ENCODE measurements at places on chromosomes 6 and 20.
A peak's percentile ranks its signal among the peaks of the same experiment; 100 is the strongest.

DNA sequence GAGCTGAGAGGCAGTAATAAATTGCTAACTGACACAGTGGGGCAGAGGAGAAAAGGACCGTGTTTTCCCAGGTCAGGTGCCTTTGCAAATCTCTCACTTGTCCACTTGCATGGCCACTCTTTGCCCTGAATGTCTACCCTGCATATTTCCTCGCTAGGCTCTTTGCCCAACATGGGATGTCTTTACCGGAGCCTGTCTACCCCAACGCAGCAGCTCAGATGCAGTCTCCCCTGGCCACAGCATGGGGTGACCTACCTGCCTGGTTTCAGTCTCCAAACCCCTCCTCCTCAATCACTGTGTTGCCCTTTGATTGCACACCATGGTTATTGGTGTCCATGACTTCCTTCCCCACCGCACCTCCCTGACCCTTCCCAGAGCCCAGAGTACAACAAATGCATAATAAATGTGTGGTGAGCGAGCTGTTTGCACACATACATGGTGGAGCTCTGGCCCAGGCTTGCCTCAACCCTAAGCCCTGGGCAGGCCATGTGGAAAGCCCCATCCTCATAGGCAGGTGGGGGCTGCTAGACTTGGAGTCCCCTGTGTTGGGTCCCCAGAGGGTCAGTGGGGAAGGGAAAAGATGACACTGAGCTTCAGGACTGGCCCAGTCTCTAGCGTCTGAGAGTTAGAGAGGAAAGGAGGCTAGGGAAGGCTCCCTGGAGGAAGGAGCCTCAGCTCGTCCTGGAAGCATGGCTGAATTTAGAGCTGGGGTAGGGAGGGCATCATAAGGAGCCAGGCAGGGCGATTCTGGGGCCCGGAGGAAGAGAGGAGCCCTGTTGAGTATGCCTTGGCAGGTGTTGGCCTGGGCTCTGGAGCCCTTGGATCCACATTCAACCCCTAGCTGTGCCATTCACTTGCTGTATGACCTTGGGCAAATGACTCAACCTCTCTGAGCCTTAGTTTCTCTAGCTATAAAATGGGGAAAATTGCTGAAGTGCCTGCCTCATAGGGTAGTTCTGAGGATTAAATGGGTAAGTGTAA, 4.4 kb upstream of the BPIFB6 start:
- DNase-seq: no peak

- DNase-seq: peak; percentile 5
Observed at GRCh38 chr6:84333842-84334241, 106.4 kb upstream of the CEP162 start.

- DNase-seq: no peak
Observed at GRCh38 chr6:139970591-139970991, 596.1 kb upstream of the CITED2 start.

GRCh38 chr6:169961772-169962561, 210.5 kb downstream of the ERMARD start:
- DNase-seq: peak; percentile 24

- DNase-seq: no peak
Observed at GRCh38 chr20:37839432-37839827, 63.5 kb upstream of the VSTM2L start.

DNA sequence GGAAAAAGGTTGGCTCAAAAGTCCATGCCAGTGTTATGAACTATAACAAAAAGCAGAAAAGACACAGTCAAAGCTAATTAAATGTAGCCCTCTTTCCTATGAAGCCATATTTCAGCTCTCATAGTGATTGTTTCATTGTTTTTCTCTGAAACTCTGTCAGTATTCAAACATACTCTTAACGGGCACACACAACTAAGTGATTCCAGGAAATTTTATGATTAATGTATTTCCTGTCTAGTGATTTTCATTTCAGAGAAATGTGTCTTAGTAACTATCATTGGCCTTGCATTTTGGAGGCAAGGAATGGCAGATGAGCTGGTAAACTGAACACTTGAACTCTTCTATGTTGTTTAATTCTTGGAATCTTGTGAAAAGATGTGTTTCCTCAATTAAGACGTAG, 68.0 kb downstream of the CLVS2 start:
- no peak for DNase-seq

- DNase-seq: no peak
Observed at GRCh38 chr6:128208078-128208477, 307.2 kb upstream of the THEMIS start.

DNA sequence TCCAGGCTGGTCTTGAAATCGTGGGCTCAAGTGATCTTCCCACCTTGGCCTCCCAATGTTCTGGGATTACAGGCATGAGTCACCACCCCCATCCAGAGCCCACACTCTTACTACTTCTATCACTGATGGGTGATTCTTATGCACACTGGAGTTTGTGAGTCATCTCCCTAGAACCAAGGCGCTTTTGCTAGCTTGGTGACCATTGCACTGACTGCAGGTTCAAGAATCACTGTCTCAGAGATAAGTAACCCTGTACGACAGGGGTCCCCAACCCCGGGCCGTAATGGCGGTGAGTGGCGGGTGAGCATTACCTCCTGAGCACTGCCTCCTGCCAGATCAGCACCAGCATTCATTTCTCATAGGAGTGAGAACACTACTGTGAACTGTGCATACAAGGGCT, 118.8 kb downstream of the MAP3K7 start:
- DNase-seq: no peak

DNA sequence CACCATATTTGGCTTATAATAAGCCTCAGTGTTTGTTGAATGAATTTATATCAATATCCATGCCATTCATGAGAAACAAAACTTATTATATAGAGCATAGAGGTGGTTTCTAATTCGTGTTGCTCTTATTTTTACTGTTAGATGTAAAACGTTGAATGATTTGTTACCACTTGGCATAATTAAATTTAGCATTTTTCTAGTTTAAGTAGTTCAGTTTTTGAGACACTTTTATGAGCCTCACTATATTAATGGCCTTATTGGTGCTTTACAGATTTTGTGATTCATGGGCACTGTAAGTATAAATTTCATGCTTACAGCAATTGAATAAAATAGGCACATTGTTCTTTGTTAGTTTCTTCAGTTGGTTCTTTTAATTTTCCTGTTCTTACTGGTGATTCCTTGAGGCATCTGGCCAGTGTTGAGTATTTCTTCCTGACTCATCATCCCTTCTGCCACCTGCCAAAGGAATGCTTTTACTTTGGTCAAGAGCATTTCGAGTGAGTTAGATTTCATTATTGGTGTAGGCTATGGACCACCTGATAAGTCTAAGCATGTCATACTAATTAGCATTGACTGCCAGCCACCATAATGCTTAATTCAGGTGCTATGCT, 34.8 kb downstream of the CDKAL1 start:
- DNase-seq: no peak

All from stomach (tissue), 19 donors.